ENCODE measurements at places on chromosomes 16 and 17.

- no peak for DNase-seq
Measured at GRCh38 chr17:66580956-66581391, 253.9 kb upstream of the CACNG5 start.

DNA sequence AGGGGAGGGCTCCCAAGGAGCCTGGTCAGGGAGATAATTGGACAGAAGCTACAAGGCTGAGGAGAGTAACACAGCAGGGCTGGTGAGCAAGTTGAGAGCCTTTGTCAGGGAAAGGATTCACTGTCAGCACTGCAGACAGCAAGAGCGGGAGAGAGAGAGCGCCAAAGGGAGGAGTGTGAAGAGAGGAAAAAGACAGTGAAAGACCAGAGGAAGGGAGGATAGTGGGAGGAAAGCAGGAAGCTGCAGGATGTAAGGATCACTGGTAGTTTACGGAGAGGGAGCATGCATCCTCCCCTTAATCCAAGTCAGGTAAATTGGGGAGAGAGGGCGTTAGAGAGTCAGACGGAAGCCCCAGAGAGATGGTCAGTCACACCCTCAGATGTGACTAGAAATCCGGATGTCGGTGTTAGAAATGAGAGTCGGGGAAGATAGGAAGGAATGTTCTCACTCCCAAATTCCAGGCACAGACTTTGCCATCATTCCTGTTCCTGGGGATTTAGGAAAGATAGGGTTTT is 13.8 kb upstream of the SPOP start:
- no peak for DNase-seq

DNA sequence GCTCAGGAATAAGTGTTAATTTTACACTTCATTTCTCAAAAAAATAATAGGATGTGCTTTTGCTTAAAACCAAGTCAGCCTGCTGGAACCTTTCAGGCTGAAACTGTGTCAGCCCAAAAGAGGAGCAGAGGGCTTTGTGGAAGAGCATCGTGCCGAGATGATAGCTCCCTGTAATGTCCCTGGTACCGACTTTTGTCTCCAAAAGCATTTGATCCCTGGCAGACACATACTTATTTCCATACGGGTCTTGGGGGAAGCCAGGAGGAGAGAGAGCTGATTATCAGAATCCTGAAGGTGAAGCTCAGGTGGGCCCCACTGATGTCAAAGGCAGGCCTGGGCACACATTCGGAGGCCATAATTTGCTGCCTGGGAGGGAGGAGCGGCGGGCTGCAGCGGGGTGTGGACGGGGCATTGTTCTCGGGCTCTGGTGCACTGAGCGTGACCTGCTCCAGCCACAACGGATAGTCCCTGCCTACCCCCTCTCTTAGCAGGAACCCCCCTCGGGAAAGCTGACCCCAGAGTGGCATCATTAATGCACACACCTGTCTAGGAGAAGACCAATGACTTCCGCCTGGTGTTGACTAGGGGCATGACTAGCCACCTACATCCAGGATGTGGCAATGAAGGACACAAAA is 155.9 kb downstream of the C16orf78 start:
- no peak for DNase-seq

DNA sequence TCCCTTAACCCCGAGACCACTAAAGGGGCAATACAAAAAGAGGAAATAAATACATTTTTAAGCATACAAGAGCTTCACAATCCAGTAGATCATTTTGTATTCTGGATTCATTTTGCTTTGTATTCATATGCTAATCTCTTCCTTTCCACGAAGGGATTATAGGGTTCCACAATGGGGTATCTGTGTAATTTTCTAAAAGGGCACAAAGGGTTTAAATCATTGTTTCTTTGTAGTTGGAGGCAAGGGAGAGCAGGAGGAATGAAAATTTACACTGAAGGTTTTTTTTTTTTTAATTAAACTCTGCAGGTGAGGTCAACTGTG is 592 bp upstream of the NUFIP2 start:
- DNase-seq: no peak

DNA sequence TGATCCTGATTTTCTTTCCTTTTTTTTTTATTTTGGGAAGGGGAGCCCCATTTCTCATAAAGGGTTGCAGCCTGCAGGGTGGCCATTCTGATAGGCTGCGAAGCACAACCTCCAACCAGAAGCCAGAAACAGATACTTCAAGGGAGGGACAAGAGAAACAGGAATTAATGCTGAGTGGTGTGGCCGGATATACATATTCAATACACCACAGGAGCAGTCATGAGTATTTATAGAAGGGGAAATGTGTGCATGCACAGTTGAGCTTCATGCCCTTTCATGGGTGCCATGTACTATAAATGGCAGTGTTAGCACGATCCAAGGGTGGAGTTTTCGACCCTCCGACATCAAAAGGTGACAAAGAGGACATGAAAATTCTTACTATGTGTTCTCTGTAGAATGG is 320.8 kb downstream of the CBLN1 start:
- no peak for DNase-seq

- no peak for DNase-seq
Measured at GRCh38 chr17:60127068-60128064, 22.4 kb upstream of the CA4 start.

GRCh38 chr17:2061441-2061958 is 6.6 kb downstream of the HIC1 start:
- DNase-seq: no peak

- DNase-seq: no peak
Measured at GRCh38 chr16:66344533-66345145, 21.9 kb upstream of the CDH5 start.

- DNase-seq: no peak
Measured at GRCh38 chr16:59090541-59090940, 356.4 kb upstream of the GOT2 start.

DNA sequence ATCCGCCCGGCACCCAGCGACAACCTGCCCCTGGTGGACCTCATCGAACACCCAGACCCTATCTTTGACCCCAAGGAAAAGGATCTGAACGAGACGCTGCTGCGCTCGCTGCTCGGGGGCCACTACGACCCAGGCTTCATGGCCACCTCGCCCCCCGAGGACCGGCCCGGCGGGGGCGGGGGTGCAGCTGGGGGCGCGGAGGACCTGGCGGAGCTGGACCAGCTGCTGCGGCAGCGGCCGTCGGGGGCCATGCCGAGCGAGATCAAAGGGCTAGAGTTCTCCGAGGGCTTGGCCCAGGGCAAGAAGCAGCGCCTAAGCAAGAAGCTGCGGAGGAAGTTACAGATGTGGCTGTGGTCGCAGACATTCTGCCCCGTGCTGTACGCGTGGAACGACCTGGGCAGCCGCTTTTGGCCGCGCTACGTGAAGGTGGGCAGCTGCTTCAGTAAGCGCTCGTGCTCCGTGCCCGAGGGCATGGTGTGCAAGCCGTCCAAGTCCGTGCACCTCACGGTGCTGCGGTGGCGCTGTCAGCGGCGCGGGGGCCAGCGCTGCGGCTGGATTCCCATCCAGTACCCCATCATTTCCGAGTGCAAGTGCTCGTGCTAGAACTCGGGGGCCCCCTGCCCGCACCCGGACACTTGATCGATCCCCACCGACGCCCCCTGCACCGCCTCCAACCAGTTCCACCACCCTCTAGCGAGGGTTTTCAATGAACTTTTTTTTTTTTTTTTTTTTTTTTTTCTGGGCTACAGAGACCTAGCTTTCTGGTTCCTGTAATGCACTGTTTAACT is 1.0 kb downstream of the NOG start:
- DNase-seq: no peak

DNA sequence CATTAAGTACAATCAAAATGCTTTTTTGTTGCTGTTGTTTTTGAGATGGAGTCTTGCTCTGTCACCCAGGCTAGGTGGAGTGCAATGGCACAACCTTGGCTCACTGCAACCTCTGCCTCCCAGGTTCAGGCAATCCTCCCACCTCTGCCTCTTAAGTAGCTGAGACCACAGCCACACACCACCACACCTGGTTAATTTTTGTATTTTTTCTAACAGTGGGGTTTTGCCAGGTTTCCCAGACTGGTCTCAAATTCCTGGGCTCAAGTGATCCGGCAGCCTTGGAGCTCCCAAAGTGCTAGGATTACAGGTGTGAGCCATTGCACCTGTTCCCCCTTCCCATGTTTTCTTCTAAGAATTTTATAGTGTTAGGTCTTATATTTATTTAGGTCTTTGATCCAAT is 4.9 kb upstream of the ABAT start:
- DNase-seq: no peak

- DNase-seq: no peak
Measured at GRCh38 chr17:78591263-78591671, 14.1 kb upstream of the DNAH17 start.

- DNase-seq: no peak
Measured at GRCh38 chr17:36994438-36994837, 45.7 kb downstream of the AATF start.

DNA sequence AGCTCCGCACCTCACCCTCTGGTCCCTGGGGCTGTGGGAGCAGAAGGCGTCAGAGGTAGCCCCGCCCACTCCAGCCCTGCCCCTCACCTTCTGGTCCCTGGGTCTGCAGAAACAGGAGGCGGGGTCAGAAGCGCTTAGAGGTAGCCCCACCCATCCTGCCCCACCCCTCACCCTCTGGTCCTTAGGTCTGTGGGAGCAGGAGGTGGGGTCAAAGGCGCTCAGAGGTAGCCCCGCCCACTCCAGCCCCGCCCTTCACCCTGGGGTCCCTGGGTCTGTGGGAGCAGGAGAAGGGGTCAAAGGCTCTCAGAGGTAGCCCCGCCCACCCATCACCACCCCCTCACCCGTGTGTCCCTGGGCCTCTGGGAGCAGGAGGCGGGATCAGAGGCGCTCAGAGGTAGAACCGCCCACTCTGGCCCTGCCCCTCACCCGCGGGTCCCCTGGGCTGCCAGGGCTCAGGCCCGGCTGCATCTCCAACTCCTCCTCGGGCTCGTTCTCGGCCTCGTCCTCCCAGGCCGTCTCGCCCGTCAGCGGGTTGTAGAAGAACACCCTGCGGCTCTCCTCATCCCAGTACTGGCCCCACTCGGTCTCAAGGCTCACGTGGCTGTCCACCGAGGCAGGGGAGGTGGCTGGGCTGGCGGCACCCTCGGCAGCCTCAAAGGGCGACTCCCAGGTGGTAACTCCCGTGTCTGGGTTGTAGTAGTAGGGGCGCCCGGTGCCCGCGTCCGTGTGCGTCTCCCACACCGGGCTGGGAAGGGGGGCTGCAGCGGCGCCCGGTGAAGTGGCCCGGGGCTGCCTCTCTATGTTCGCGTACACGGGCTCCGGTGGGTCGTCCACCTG is 27.2 kb downstream of the ARHGAP27 start:
- no peak for DNase-seq

GRCh38 chr16:56742030-56742984 is 12.4 kb downstream of the NUP93 start:
- DNase-seq: no peak

DNA sequence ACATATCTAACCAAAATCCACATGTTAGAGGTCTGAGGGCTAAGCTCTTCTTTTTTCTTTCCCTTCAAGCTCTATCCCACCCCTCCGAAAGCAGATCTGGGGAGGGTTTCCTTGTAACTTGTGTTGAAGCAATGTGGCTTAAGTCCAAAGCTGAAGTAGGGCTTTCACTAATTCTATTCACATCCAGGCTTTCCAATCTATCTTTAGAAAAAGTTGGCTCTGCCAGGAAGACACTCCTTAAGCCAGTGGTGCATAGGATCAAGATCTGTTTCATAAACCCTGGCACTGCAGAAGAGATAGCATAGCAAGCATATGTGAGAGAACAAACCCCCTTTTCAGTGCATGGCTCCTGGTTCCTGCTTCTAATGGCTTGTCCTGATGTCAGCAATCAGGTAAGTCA is 34.9 kb upstream of the DHX40 start:
- DNase-seq: no peak

DNA sequence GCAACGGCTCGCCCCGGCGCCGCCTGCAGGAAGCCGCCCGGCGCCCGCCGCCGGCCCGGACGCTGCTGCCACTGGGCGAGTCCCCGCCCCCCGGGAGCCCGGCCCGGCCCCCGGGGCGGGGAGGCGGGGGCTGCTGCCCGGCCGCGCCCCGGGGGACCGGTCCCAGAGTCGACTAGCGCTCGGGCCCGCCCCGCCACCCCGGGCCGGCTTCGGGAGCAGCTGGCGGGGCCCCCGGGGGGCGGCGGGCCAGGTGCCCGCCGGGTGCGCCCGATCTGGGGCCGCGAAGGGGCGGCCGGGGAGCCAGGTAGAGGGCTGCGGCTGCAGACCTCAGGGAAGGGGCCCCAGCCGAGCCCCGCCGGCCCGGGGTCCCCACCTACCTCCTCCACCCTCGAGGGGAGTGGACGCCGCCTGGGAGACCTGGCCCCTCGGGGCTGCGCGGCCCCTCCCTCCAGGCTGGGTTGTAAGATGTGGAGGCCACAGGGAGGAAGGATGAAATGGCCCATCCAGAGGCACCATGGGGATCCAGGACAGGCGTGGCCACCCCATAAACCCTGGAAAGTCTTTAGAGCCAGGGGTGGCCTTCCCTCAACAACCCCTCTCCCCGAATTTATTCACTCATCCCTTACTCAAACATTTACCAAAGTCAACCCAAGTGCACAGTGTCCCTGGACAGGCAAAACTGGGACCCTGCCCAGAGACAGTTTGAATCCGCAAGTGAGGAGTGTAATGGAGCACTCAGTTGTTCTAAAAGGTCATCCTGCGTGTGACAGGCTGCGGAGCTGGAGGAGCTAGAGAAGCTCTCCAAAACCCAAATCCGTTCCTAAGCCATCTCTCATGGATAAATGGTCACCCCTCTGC is at the start of gene CDYL2:
Gene CDYL2 (minus strand): TSS at position 73 of the 858 bp plus-strand sequence. CDS start 425 bp downstream, outside the sequence.
- no peak for DNase-seq

DNA sequence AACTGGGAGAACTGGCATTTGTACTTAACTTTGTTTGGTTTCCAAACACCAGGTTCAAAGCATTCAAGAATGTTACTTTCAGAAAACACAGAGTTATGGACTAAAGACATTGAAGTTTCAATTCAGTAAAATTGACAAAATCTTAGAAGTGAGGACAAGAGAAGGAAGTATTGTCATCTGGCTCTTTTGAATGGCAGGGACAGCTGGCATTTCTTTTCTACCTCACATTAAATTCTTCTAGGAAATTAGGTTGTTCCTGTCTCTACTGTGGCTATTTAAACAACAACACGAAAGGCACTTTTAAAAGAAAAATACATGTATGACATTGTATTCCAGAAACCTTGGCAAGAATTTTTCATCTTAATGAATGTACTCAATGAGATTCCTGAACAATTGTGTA is 600.0 kb upstream of the CA10 start:
- no peak for DNase-seq

GRCh38 chr17:61659437-61659836 is 68.4 kb upstream of the NACA2 start:
- DNase-seq: no peak

DNA sequence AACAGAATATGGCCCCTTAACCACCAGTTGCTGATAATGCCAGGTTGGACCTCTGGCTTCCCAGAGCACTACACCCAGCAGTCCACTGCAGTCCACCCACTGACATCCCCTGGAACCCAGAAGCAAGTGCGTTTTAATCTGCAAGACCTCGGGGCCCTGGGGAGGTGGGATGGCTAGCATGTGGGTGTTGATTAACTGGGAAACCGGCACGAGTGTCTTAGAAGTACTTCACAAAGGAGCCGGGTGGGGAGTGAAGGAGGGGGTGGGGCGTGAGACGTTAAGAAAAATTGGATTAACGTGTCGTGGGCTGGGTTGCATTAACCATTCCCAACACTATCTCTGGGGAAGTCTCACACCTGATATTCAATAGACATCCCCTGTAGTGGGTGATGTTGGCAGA is 6.1 kb upstream of the HIC1 start:
- no peak for DNase-seq
